Activated CD8-positive, alpha-beta T cell treated with anti-CD3 and anti-CD28 coated beads for 36 hours (primary cell): ENCODE measurements at places on chromosomes 16 and 17.
A peak's percentile ranks its signal among the peaks of the same experiment; 100 is the strongest.

- peak; percentile 63 for DNase-seq
These were observed 17.1 kb upstream of the CDH1 start for GRCh38 chr16:68719993-68720489.

- DNase-seq: no peak
These were observed 28.4 kb downstream of the LRRC75A start for GRCh38 chr17:16463358-16464302.

- DNase-seq: no peak
These were observed 6.5 kb downstream of the XPO6 start for GRCh38 chr16:28205117-28205899.

GRCh38 chr17:20852239-20852989 lies 190.4 kb downstream of the USP22 start:
- peak; percentile 36 for DNase-seq

- DNase-seq: no peak
These were observed 171.5 kb downstream of the SPECC1 start for GRCh38 chr17:20180661-20181060.

DNA sequence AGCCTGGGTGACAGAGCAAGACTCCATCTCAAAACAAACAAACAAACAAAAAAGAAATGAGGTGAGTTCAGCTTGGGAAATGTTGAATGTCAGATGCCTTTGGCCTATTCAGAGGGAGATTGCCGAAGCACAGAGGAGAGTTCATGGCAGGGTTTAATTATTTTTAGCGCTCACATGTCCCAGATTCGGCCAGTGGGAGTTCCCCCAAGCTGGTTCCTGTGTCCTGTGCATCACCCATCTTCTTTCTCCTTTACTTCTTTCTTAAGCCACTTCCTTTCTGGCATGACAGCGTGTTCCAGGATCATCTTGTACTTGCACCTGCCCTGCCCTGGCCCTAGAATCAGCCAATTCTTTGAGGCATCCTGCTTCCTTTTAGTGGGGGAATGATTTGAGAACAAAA lies 9.2 kb downstream of the MPV17L start:
- DNase-seq: no peak

- DNase-seq: peak; percentile 78
These were observed 141.2 kb downstream of the AATF start for GRCh38 chr17:37089956-37090355.

GRCh38 chr16:86766700-86767099 lies 188.4 kb downstream of the FOXL1 start:
- no peak for DNase-seq

GRCh38 chr16:31138621-31139578 lies 3.4 kb upstream of the PRSS8 start:
- DNase-seq: no peak

DNA sequence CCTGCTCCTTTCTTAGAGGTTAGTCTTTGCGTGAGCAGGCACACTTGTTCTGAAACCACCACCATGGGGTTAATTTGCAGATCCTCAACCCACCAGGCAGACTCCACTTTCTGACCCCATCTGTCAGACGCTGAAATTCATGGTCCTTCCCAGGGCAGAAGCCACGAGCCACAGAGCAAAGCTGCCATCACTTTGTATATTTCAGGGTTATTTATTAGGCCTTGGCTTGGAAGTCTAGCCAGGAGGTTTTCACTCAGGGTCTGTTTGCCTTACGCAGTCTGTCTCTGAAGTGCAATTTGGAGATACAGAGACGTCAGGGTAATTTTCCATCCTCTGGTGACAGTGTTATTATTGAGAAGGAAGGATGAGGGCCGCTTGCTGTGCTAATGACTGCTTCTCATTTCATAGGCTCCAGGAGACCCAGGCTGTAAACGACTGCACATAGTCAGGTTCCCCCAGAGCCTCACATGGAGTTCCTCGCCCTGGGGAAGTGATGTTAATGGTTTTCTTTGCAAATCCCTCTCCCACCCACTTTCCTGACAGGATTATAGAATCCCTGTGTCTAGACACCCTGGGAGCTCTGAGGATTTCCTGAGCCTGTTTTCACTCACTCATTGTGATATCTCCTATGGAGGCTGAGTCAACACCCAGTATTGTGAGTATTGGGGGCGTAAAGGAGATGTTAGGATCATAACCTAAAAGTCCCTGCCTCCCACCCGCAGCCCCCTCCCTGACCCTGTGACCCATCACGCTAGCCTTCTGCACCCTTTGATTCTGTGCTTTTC lies 269.0 kb downstream of the ABCC12 start:
- DNase-seq: no peak

DNA sequence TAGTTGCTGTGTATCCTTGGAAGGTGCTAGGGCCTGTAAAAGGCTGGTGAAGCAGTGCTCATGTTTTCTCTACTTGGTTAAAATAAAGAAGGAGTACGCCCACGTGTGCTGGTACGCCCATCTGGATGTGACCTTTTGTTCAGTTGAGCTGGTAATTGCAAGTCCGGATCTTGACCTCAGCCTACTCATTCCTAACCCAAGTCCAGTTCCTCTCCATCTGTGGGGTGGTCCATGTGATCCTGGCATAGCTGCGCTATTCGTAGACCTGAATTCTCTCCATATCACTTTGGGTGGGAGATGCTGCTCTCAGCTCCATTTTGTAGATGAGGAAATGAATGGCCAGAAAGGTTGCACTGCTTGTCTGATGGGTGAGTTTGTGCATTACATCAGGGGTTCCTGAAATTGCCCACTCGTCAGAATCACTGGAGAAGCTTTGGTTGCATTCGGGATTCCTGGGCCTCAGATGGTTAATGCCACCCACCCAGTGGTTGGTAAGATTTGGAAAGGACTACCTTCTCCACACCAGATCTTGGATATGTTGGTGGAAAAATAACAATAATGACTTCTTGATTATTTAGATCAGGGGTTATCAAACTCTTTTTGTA lies 328.8 kb downstream of the CPPED1 start:
- no peak for DNase-seq

GRCh38 chr17:77790143-77790829 lies 168.2 kb upstream of the TNRC6C start:
- no peak for DNase-seq

DNA sequence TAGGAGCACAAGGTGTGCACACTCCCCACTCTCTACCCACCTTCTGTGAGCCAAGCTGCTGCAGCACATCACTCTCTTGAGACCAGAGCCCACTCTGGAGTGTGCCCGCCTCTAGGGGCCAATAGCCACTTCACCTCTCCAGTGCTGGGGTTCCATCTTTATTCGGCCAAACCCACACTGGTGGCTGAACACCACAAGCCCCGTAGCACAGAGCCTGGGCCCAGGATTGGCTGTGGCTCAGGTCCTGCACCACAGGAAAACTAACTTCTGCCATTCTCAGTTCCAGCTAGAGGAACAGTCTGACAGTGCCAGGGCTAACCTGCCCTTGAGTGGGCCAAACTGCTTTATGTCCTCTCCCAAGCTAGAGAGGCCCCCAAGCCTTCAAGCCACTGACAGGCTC lies 111.0 kb upstream of the TOX3 start:
- DNase-seq: no peak

- DNase-seq: no peak
These were observed 28.8 kb downstream of the TOM1L2 start for GRCh38 chr17:17943281-17943984.

- DNase-seq: peak; percentile 27
These were observed 150.3 kb downstream of the ASIC2 start for GRCh38 chr17:33142705-33143299.

GRCh38 chr16:65229191-65229662 lies 107.4 kb upstream of the CDH11 start:
- DNase-seq: no peak

DNA sequence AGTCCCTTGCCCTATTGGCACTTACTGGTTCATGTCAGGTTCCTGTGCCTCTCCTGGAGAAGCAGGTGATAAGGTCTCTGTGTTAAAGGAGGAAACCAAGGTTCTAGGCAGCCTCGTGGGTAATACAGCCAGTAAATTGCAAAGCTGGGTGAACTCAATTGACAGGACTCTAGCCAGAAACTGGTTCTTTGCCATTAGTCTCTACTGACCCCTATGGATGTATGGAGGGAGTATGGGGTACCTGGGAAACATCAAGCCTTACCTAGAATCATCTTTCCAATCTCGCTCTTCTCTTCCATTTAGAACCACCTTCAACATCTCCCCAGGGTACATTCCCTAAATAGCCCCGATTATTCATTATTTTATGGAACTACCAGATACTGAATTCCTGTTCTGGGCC lies 169.3 kb downstream of the CDH13 start:
- DNase-seq: no peak

DNA sequence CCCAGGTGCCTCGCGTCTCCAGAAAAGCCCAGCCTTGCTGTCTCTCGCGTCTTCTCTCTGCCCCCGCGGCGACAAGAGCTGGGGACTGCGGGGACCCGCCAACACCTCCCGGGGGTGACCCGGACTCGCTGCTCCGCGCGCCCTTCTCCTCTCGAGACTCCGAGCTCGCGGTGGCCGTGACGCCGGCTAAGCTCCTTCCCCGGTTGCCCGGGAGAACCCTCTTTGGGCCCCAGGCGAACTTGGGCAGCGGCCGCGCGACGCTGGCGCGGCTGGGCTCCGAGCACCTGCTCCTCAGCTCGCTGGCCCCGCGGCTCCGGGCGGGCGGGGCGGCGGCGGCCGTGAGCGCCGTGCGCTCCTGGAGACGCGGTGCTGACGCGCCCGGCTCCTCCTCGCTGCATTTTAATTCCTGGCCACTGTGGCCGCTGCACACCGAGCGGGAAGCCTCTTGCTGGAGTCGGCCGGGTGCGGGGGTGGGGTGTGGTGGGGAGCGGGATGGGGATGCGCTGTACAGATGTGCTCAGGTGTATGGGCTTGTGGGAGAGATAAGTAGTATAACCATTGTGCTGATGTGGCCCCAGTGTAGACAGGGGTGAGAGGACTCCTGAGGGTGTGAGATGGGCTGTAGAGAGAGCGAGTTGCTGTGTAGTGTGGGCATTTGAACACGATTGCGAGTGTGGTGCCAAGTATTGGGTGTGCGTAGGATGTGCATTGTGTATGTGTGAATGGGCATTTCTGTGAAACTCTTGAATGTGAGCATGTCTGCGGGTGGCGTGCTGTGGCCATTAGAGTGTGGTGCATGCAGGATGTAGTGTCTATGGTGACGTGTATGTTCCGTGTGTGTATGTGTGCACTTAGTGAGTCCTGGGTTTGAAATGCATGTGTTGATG lies at the start of gene ASIC2:
Gene ASIC2, minus strand, starts transcription at position 315 of the 887 bp plus-strand sequence.
- no peak for DNase-seq

DNA sequence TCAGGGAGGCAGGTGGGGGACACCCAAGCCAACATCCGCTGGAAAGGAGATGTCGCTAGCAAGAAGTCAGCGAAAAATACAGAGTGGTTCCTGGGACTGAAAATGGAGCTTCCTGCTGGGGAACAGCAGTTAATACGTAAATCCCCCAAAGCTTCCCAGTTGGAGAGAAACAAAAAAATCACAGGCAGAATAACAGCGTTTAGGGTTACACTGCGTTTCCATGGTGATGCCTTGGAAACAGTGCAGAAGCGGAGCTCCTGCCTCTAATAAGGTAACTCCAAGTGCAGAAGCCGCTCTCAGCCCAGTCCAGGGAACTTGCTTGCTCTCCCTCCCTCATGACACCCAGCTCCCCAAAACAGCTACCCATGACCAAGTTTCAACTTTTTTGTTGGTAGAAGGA lies 73.4 kb downstream of the PLD6 start:
- DNase-seq: no peak

DNA sequence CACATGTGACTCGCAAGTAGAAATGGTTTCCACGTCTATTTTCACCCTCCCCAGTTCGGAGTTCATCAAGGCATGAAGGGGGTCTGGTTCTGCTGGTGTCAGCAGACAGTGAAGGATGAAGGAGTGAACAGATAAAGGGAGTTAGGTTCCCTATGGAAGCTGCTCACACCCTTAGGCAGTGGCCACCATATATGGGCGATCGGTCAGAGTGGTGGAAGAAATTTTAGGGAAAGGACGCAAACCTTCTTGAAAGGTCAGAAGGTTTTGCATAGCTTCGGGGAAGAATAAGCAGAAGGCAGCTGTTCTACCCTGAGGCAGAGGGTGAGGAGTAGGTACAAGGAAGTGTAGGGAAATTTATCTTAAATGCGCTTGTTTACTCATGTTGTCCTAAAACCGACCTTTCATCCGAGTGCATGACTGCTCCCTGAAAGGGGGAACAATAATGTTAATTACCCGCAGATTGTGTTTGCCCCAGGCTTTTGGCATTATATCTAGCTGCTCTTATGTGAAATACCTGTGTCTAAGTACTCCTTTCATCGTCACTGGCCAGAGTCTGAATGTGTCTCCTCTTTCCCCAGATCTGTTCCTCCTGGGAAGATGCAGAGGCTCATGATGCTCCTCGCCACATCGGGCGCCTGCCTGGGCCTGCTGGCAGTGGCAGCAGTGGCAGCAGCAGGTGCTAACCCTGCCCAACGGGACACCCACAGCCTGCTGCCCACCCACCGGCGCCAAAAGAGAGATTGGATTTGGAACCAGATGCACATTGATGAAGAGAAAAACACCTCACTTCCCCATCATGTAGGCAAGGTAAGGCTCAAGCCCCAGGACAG lies 12.5 kb downstream of the CDH5 start:
- DNase-seq: no peak

DNA sequence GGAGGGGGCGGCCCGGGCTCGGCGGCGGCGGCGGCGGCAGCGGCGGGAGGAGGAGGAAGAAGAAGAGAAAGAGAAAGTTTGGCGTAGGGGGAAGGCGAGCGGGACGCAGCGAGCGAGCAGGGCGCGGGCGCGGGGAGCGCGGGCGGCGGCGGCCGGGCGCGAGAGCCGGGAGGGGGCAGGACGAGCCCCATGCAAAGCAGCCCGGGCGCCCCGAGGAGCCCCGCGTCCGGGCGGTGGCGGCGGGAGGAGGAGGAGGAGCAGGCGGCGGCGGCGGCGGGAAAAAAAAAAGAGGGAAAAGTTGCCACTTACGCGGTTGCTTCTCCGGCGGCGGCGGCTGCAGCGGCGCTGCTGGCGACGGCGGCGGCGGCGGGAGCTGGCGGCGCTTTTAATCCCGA lies 10.3 kb upstream of the ZFHX3 start:
- no peak for DNase-seq

DNA sequence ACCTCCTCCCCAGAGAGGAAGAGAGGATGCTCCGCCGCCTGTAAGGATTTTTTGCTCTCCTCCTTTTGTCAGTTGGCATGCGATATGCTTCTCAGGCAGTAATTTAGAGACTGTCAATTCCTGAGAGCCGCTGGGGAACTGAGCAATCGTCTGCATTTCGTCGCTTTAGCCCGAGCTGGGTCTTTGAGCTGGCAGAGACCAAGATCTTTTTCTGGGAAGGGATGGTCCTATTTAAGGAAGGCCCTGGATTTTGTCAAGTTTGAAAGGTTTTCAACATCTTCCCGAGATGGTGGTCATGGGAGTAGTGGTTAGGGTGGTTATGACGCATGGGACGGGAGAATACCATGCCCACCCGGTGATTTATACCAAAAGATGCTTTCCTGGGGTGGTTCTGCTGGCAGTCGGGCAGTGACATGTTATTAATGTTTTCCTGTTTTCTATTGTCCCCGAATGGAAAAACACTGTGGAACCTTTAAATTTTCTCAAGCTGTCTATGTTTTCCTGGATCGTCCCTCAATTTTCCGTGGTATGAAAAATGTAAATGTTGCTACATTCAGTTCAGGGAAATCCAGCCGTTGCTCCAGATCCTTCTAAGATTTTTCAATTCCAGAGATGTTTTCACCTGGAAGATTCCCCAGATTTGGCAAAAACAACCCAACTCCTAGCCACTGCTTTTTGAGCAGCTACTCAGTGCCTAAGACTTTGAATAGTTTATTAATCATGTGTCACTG lies 586.4 kb downstream of the MAF start:
- DNase-seq: no peak

GRCh38 chr17:63919311-63919723 lies 678 bp upstream of the GH1 start:
- peak; percentile 80 for DNase-seq

GRCh38 chr17:60680754-60681153 lies 3.1 kb downstream of the BCAS3 start:
- no peak for DNase-seq
